T-helper 1 cell (primary cell): ENCODE measurements at places on chromosomes 2 and 18.

GRCh38 chr18:44599412-44599811 lies 81.3 kb upstream of the SETBP1 start:
- no peak for DNase-seq

DNA sequence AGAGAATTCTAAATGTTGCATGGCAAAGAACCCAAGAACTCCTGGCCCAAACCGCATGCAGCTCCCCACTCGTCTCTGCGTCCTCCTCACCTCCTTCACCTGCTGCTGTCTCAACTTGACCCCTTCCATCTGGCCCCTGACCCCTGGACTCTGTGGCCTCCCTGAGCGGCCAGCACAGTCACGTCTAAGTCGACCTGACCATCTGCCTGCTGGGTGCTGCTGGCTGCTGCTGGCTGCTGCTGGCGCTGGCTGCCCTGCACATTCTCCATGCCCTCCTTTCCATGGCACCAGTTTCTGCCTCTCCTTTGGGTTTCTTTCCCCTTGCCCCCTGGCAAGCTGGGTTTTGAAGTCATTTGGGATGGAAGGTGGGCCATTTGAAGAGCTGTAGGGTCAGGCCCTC lies 30.1 kb upstream of the ASB1 start:
- no peak for DNase-seq

GRCh38 chr2:136527560-136527959 lies 237.8 kb upstream of the THSD7B start:
- DNase-seq: no peak

GRCh38 chr2:237383991-237384671 lies 29.8 kb downstream of the COL6A3 start:
- no peak for DNase-seq

DNA sequence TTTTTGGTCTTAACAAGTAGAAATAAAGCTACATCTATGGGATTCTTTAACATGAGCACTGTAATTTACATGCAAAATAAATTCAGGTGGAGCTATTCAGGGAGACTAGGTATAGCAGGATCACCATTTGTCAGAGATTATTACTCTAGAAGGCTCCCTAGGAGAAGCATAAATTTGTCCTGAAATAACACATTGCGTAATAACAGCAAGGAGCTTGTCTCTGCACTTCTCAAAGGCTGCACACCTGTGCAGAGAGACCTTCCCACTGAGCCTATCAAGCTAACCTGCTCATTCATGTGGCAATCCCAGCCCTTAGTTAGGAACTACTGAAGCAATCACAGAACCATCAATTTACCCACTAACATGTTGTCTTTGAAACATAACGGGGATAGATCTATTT lies 437.4 kb upstream of the MC4R start:
- DNase-seq: no peak

DNA sequence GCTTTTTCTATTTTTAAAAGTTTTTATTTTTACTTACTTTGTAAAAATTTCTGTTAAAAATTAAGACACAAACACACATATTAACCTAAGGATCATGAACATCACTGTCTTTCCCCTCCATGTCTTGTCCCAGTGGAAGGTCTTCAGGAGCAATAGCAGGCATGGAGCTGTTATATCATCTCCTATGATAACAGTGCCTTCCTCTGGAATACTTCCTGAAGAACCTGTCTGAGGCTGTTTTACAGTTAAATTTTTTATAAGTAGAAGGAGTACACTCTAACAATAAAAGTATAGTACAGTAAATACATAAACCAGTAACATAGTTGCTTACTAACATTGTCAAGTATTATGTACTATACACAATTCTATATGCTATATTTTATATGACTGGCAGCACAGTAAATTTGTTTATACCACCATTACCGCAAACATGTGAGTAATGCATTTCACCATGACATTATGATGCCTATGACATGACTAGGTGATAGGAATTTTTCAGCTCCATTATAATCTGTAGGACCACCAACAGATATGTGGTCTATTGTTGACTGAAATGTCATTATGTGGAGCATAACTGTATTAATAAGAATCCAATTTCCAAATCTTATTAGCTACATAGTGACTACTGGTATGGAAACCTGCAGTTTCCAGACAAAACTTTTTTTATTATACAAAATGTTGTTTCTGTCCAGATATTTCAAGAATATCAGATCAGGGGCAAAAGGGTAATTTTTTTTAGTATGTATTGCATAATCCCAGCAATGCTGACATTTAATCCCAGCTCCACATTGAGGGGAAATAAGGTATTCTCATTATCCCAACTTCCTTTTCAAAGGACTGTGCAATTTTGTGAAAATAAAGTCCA lies 337.2 kb upstream of the SLC39A10 start:
- DNase-seq: no peak

GRCh38 chr2:127162261-127163089 lies 55.5 kb upstream of the BIN1 start:
- DNase-seq: no peak

DNA sequence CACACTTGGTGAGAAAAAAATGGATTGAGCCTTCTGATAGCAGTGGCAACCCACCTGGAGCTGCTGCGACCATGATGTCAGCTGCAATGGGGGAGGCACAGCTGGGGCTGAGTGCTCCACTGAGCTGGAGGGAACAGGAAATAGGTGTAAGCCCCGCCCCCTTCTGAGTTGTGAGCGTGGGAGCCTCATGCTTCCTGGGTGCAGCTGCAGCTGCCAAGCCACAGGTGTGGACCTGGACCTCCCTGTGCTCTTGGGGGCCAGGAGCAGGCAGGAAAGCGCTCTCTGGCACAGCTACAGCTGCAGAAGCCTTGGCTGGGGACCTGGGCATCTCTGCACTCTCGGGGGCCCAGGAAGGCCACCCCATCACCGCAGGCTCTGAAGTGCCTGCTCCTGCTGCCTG lies 970.6 kb downstream of the DCDC2C start:
- no peak for DNase-seq

DNA sequence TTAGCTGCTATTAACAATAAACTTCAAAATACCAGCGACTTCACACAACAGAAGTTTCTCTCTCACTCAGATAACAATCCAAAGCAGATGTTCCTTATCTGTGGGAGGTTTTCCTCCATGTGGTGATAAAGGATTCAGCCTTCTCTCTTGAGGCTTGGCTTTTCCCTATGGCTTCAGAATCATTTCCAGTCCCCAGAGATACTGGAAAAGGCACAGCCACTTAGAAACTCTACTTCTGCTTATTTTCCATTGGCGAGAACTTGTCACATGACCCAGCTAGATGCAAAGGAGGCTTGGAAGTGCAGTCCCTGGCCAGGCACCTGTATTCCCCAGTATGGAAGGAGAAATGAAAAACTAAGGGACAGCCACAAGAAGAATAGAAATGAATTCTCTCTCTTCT lies 344.8 kb downstream of the MTX2 start:
- DNase-seq: no peak

DNA sequence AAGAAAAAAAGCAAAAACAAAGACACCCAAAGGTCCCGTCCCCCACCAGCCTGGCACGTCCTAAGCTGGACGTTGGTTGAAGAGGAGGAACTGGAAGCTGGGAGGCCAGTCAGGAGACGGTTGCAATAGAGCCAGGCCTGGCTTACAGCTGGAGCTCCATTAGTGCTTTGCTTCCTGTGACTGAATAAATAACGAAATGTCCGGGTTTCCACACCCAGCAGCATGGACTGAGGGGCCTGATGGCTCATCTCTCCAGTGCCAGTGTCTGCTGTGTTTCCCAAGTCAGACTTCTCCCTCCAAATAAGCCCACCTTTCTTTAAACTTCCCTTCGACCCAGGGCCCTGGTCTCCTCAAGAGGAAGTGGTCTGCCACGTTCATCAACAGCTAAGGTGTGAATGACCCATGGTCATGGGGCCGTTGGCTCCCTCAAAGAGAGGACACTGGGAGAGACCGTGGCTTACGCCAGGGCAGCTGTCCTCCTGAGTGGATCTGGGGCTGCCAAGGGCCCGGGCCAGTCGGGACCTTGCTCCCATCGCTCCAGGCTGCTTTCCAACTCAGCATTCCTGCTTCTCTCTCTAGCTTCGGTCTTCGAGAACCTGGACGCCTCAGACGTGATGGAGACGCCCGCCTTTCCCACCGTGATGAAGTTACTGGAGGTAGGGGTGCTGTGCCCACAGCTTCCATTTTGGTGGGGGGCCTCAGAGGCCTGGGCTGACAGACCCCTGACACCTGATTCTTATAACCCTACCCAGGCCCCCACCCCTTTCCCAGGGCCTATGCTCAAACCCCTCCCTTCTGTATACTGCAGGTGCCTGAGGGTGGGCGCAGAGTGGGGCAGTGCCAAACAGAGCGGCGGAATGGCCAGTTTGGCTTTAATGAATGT lies 44.9 kb downstream of the MYO7B start:
- no peak for DNase-seq

DNA sequence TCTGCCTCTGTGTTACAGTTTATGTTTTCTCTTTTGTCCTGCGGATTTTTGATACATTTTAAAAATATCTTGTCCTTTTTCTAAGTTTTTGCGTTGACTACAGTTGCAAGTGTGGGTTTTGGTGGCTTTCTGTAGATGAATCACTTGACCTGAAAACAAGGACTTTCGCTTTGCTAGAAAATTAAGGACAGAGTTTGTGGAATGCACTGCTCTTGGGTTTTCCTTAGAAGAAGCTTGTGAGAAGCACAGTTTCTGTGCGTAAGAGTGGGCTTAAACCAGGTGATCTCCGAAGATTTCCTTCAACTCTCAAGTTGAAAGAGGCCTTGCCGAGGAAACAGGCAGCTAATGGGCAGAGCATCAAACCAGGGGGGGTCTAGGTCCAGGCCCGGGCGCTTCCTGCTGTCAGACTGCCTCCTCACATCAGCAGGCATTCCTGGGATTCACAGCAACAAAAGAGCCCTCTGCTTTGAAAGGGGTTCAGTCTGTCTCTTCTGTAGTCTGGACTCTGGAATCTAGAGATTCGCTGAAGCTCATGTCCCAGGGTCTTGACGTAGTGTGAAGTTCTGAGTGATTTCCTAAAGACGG lies 17.3 kb downstream of the NCK2 start:
- no peak for DNase-seq

- no peak for DNase-seq
Measured at GRCh38 chr2:224281374-224281773, 120.5 kb downstream of the FAM124B start.
